ENCODE measurements at places on chromosomes 1 and 21.
A peak's percentile ranks its signal among the peaks of the same experiment; 100 is the strongest.

GRCh38 chr1:94698759-94699502 lies 121.2 kb upstream of the SLC44A3 start:
- no peaks in the 10 kb centered on the region for H3K27me3 ChIP-seq
- peak overlapping the region; percentile 86 for H3K27ac ChIP-seq
- DNase-seq, result peak; percentile 84
- peak overlapping the region; percentile 38 for H3K4me3 ChIP-seq
- H3K36me3 ChIP-seq, result peaks cover 33% of the 10 kb centered on the region

DNA sequence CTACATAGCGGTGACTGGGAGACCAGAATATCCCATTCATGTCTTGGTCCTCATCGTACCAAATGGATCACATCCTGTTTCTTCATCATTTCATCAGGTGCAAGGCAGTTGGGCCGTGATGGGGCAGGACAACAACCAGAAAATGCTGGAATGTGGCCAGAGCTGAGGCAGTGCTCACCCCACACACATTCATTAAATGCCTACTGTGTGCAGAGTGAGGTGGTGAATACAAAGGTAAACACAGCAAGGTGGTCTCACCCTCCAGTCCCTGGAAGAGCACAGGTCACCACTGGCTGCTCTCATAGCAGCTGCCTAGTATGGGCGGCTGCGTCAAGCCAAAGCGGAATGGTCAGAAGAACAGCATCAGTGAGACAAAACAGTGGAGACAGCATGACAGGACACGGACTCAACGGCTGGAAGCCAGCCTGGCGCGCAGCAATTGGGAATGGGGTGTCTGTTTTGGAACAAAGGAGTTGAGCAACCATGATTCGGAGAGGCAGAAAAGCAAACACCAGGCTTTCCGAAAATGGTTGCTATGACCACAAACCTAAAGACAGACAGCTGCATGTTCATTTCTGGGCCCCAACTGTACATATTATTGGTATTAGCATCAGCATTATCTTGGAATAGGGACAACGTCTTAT lies 5.6 kb upstream of the ADAMTSL4 start:
- H3K27ac ChIP-seq, result no peak overlapping the region
- no peaks in the 10 kb centered on the region for H3K36me3 ChIP-seq
- H3K4me1 ChIP-seq, result peaks cover 12% of the 10 kb centered on the region
- H3K27me3 ChIP-seq, result peaks cover 6% of the 10 kb centered on the region
- no peak for DNase-seq

DNA sequence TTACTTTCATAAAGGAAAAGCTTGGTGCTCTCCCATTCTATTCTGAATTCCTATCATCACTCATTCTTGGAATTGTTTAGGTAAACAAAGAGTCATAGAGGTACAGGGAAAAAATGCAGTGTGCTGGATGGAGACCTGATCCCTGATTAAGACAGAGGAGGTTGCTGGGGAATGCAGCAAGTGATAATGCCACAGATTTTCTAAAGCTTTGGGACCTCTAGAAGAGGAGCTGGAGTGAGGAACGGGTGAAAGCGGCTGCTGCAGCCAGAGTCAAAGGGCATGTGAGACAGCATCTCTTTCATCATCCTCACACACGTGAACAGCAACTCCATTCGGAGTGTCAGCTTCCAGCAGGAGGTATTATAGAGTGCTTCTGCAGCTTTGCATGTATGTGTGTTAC lies 54.9 kb upstream of the DIPK1A start:
- peaks cover 46% of the 10 kb centered on the region for H3K4me1 ChIP-seq
- H3K36me3 ChIP-seq, result no peaks in the 10 kb centered on the region
- peaks cover 15% of the 10 kb centered on the region for H3K27me3 ChIP-seq
- peak overlapping the region; percentile 41 for H3K4me3 ChIP-seq
- peak; percentile 7 for DNase-seq
- H3K27ac ChIP-seq, result peak overlapping the region; percentile 31

DNA sequence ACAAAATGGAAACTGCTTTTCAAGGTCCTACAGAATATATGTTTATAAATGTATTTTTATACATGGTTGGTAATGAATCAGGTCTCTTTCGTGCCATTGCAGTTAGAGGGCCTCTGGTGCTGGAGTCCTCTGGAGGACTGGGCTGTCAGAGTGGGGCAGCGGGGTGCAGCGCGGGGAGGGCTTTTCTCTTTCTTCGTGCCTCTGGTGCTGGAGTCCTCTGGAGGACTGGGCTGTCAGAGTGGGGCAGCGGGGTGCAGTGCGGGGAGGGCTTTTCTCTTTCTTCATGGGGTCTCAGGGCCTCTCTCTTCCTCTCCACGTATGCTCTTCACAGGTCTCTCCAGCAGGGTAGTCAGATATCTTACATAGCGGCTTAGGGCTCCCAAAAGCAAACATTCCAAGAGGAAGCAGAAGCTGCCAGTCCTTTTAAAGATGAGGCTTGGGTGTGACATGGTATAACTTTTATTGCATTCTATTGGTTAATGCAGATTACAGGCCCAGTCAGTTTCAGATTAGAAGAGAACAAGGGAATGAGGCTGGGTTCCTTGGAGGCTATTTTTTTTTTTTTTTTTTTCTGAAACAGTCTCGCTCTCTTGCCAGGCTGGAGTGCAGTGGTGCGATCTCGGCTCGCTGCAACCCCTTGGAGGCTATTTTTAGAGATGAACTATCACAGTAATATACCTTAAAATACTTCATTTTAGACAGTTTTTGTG lies 13.1 kb downstream of the SDCCAG8 start:
- no peaks in the 10 kb centered on the region for H3K27me3 ChIP-seq
- H3K4me1 ChIP-seq, result peaks cover 88% of the 10 kb centered on the region
- no peak for DNase-seq
- peak overlapping the region; percentile 70 for H3K27ac ChIP-seq

GRCh38 chr1:228104526-228105269 lies 1.6 kb upstream of the C1orf35 start:
- H3K4me3 ChIP-seq, result peak overlapping the region; percentile 93
- H3K27ac ChIP-seq, result peak overlapping the region; percentile 84
- no peaks in the 10 kb centered on the region for H3K36me3 ChIP-seq
- no peak for DNase-seq
- H3K27me3 ChIP-seq, result peaks cover 11% of the 10 kb centered on the region

DNA sequence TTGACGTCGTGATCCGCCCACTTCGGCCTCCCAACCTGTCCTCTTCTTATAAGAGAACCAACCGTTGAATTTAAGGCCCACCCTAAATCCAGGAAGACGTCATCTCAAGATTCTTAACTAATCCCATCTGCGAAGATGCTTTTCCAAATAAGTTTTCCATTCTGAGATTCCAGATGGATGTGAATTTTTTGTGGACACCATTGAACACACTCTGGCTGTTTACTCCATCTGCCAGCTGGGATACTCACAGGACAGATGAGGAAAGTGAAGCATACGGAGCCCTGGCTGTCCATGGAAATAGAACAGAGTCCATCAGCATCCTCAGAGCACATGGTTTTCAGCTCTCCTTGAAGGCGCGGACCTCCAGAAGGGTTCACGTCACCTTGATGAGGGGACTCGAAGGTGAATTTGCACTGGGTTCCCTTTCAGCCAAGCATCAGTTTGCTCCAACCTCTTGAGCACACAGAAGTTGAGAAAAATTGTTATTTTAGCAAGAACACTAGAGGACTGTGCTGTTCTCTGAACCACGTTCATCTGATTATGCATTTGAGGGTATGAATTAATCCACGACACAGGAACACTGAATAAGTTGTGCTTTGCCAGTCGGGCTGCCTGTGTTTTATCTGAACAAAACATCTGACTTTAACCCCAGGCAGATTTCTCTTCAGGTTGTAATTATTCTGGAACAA lies 68.6 kb downstream of the KAZN start:
- no peak for DNase-seq
- H3K4me1 ChIP-seq, result no peaks in the 10 kb centered on the region
- H3K27me3 ChIP-seq, result peaks cover 3% of the 10 kb centered on the region
- H3K36me3 ChIP-seq, result no peaks in the 10 kb centered on the region
- no peak overlapping the region for H3K27ac ChIP-seq

- no peak overlapping the region for H3K4me3 ChIP-seq
- H3K27ac ChIP-seq, result no peak overlapping the region
- peaks cover 16% of the 10 kb centered on the region for H3K4me1 ChIP-seq
- 0 out of 2 replicates have a peak, but pooled peaks cover under 1% of the 10 kb centered on the region for H3K36me3 ChIP-seq
- H3K27me3 ChIP-seq, result peaks cover 8% of the 10 kb centered on the region
These were observed 3.6 kb upstream of the GNB1 start for GRCh38 chr1:1894354-1895059.

- DNase-seq, result no peak
- H3K27ac ChIP-seq, result no peak overlapping the region
- no peak overlapping the region for H3K4me3 ChIP-seq
These were observed 35.3 kb downstream of the RNF115 start for GRCh38 chr1:145788580-145788979.
